ENCODE measurements at places on chromosomes 7 and 10.

DNA sequence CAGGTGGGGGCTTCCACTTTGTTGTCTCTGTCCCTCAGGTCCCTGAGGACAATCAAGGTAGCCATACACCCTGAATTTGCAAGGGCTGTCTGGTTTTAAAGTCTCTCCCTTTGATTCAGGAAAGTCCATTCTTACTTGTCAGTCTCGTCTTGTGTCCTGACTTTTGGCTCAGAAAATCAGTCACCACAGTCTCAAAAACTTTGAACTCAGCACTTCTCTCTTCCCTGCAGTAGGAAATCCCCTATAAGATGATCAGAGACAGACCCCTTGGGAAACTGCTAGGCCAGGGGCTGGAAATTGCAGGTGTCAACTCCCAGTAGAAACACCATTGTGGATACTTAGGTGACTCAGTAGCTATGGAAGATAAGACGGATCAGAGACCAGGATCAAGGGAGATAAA, 73.1 kb downstream of the CDC123 start:
- DNase-seq: no peak

DNA sequence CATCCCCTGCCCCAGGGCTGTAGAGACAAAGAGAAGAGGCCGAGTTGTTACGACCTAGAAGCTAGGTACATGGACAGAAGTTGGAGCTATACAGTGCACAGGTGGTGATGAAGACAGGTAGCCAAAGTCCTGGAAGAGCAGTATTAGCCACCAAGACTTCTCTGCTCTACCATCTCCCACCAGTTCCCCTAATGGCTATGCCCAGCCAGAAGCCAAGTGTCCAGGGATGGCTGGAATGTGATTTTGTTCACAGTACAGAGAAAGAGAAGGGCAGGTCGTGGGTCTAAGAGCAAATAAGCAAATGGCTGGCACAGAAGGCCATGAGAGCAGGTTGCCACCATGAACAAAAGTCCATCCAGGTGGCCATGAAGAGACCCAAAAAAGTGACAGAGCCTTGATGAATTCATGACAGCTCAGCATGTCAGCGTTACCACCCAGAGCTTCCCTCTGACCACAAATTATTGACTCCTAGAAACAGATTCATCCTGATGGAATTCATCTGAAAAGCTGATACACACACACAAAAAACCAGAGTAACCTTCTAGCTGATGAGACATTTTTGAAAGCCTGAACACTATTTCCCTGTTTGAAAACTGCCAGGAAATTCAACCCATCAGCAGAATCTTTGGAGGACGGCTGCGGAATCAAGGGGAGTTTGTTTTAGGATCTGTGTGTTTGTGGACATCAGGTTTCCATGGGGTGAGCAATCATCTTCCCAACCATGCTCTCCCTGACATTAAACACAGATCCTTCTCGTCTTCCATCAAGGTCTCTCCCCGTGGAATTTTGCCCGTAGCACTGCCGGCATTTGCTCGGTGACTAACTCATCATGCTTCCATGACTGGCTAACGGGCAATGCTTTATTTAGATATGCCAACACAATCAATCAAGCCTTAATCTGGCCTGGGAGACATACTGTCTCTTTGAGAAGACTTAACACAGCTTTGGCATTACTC, 906.7 kb upstream of the AUTS2 start:
- no peak for DNase-seq

- no peak for DNase-seq
Measured at GRCh38 chr10:110845756-110846620, 25.7 kb upstream of the PDCD4 start.

DNA sequence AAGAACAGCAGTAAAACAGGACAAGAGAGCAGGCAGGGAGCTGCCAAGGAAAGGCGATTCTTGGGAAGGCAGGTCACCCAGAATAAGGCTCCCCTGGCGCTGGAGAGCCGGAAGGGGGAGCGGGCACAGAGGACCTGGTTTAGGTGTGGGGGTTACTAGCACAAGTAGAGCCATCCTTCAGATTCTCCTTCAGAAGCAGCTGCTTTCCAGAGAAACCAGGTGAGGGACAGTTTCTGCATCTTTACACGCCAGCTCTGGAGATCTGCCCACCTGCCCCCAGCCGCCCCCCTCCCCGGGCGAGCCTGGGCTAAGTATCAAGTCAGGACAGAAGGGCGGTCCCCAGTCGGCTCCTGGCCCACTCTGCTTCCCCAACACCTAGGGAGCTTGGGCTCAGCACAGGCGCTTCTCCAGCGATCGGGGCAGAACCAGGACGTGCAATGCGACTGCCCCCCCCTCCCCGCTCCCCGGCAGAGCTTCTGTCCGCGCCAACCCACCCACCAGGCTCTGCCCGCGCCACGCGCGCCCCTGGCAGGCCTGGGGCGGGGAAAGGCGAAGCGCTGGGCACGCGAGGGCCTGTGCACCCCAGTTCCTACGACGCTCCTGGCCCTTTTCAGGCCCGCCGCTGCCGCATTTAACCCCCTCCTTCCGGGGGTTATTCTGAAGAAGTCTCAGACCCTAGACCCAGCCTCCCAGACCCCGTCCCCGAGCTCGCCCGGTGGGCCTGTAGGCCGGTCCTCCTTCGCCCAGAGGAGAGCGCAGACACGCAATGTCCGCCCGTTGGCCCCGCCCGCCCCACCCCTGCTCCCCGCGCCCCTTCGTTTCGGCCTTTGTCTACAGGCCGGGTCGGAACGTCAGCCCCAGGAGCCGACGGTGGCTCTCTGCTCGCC, 4.4 kb upstream of the EN2 start:
- DNase-seq: no peak

GRCh38 chr7:155667241-155667829, 22.9 kb downstream of the RBM33 start:
- DNase-seq: no peak

DNA sequence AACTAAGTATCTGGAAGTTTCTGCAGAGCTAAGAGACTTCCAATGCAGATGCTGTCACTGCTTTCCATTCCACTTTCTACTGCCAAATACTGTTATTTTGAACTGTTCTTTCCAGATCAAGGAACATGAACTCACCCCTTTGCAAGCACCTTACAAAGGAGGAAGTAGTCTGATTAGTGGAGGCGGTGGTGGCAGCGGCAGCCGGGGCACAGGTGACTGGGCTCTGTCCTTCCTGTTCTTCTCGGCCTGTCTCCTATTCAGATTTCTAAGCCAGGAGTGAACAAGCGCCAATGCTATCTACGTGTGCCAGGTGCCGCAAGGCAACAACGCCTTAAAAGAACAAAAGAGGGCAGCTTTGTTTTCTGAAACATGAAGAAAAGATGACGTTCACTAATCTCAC, 44.9 kb downstream of the BEND7 start:
- no peak for DNase-seq

DNA sequence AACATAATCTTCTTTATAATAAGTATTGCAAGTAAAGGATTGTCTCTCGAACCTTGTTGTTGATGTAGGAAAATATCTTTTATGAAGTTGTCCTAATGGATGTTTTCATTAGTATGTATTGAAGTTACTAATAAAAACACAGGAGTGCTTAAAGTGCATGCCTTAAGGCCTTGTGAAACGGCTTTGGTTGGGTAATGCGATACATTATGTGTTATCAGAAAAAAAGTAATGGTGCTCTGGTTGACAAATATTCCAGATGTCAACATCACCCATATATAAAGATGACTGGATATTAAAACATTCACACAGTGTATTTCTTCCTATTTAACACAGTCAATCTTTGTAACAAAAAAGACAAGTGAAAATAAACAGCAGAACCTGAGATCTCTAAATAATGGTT, 310.7 kb downstream of the PRKG1 start:
- DNase-seq: no peak

DNA sequence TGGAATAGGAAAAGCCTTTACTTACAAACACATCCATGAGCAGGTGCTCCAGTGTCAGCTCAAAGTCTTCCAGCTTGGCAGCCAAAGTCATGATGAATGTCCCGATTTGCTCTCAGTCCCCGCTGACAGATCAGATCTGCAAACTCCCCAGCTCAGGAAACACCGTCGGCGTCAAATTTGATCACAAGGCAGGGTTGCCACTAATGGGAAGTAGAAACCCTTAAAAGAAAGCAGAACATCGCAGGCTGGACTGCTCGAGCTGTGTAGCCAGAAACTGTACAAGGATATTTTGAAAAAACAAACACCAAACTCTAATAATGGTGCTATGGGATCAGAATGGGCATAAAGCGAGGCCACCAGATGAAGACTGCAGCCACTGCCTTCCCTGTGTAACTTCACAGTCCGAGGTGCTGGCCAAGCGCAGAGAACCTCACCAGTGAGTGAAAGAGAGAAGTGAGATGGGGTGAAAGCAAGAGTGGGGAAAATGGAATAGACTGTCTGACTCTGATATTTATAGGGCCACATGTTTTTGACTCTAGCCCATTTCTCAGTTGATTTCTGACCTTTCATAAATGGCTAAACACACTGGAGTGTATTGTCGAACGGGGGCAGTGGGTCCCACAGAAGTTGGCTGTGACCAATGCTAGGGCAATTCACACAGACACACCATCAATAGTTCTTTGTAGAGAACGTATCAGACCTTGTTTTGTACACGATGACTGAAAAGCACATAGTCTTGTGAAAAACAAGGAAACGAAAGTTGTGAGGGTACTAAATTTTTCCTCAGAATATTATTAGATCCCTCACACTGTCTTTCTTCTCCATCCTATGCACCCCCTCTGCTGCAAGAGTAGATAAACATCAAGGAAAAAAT, 306.2 kb downstream of the FRMD4A start:
- no peak for DNase-seq

DNA sequence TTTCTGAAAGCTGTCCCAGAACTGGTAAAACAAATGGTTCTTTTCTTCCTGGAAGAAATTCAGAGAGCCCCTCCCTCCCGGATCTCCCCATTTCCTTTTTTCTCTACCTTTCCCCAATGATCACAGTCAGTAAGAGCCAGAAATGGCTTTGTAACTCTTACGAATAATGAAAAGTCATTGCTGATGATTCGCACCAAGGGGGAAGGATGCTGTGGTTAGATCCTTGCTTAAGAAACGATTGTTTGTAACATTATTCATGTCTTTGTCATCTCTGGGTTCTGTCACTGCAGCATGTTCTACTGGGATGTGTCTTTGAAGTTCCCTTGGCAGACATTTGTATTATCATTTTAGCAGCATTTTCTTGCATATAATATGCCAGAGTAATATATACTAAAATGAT, 138.9 kb downstream of the CACNB2 start:
- no peak for DNase-seq

DNA sequence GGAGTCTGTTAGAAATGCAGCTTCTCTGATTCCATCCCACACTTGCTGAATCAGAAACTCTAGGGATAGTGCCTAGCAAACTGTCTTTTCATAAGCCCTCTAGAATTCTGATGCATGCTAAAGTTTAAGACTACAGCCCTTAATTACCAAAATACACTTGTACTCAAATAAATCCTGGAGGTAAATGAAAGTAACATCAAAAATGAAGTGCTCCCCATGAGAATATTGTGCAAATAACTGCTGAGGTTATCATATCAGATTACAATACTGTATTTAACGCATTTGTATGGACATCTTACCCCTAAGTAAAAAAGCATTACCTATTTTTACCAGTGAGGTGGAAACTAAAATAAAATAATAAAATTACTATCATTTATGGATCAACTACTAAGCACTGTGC, 104.7 kb downstream of the CHCHD3 start:
- no peak for DNase-seq

DNA sequence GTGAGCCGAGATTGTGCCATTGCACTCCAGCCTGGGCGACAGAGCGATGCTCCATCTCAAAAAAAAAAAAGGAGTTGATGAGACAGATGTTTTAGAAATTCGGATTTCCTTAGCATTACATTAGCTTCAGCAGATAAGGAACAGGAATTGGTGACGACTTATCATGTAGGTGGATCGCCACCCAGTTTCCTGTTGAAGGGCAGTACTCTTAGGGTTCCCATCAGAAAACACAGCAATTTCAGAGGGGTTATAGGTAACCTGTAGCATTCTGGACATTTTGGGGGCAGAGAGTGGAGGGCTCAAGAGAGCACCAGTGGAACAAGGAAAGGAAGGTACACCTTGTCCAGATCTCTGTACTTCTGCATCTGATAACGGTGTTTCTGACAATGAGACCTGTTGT, 146.4 kb upstream of the NOBOX start:
- DNase-seq: no peak

DNA sequence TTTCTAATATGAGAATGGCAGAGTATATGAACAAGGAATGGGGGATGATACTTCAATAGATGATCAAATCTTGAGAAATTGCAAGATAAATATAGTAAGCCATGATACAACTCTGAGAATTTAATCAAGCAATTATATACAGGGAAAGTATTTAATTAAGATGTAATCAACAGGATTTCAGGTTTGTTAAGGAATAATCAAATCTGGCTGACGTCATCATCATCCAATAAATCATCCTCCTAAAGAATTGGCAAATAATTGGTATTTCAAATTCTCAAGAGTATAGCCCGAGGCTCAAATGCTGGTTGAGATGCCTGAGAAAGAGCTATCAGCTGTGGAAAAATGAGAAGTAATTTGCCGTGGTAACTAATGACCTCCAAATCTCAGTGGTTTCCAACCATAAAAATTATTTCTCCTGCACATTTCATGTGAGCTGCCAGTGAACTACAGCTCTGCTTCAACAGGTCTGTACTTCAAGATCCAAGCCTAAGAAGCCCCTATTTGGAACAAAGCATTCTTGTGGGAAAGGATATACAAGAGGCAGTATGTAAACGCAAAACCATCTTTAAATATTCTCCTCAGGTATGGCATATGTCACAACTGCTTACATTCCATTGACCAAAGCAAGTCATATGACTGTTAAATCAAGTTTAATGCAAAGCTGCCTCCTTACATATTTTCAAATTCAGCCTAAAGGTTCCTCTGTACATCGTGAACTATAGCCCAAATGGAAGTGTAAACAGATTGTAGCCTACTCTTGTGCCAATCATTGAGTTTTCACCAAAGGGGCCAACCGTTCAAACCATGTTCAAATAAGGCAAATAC, 503.0 kb downstream of the KIF20B start:
- no peak for DNase-seq

GRCh38 chr7:76233538-76234281, 32.0 kb downstream of the SRRM3 start:
- DNase-seq: no peak

- DNase-seq: no peak
Measured at GRCh38 chr10:49175587-49176309, 12.4 kb downstream of the TMEM273 start.

- no peak for DNase-seq
Measured at GRCh38 chr7:124031919-124032318, 948 bp downstream of the TMEM229A start.

DNA sequence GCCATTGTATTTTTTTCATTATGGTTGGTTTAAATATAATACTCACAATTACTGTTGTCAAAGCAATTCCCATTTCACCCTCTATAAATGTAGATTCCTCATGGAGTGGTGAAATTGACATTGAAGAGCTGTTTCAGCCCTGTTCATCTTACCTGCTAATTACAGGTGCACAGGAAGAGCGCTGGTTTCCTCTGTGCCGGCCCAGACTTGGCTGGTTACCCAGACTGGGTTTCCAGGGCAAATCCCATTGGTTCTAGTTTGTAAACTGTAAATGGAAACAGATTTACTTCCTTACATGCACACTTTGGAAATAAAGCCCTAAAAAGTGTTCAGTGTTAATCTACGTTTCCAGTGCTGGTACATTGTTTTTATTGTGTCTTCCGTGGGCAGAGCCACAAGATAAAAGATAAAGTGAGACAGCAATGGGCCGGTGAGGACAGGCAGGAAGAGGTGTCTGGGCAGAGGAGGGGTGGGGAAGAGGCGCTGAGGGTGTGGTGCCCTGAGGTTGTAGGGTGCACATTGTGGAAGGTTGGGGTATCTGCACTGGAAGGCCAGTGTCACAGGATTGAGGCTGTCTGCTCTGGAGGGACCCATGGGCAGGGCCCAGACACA, 71.6 kb upstream of the ZPBP start:
- DNase-seq: no peak
